ENCODE measurements at places on chromosomes 16 and 17. TPM values are rescaled to one million over a fixed set of nuclear protein-coding genes. Genes with fewer than 3 reads are reported as not detected.

Gene SGSM2
- 92.1 TPM for total RNA-seq

Gene NPIPB8
- not detected for total RNA-seq

Gene PRSS8
- total RNA-seq = not detected

Gene KIF19
- total RNA-seq = 0.63 TPM

- DNase-seq = peak; percentile 80
Measured at GRCh38 chr17:42798383-42799380, at the start of the genes CNTD1 and COA3. Gene CNTD1, plus strand, starts transcription at chr17:42798861. Its CDS starts 207 bp downstream, at chr17:42799068. Gene COA3, minus strand, starts transcription at chr17:42798704. Its CDS starts 23 bp downstream, at chr17:42798681.

DNA sequence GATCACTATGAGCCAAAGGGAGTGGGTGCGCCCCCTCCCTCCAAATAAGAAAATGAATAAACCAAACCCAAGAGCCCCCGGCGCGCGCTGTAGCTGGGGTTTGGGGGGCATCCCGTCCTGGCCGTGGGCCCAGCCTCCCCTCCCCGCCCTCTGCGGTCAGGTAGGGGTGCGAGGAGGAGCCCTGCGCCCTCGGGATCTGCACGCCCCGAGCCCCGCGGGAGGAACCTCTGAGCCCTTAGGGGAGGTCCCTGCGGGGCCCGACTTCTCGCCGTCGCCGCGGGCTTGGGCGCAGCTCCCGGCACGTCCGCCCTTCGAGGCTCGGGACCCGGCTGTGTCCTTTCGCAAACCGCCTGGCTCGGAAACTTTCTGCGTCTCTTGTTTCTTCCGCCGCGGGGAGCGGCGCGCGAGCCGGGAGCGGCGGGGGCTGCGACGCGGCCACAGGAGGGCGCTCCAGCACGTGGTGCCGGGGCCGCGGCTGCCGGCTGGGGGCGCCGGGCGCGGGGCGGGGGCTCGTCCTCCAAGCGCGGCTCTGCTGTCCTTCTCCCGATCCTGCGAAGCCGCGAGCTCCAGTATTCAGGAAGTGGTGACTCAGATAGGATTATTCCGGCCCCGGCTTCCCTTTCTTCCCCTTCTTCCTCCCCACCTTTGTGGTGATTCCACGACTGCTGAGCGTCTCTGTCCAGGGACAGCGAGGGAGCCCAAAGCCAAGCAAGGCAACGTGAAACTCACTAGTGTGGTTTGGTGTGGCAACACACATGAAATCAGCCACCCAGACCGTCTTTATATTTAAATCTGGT is 1.6 kb downstream of the PITPNC1 start:
- peak; percentile 82 for DNase-seq

DNA sequence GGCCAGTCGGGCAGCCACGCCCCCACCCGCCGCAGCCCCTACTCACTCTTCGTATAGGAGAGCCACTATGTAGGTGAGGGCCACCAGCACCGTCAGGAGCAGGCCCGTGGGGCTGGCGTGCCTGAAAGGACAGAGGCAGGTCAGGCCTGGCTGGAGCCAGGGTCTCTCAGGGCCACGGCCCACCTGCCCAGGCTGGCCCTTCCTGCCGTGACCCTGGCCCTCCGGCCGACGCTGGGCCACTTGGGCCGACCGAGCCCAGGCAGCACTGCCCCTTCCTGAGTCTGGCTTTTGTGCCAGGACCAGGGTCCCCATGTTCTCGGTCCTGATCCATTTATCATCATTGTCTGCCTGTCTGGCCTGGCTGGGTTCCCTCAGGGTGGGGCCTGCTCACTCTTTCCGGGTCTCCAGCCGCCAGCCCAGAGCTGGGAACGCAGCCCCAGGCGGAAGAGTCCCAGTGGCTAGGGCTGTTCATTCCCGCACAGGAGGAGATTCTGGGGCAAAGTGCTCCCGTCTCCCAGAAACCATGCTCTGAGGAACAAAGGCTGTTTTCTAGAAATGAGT is 10.1 kb upstream of the RASD1 start:
- DNase-seq = no peak

DNA sequence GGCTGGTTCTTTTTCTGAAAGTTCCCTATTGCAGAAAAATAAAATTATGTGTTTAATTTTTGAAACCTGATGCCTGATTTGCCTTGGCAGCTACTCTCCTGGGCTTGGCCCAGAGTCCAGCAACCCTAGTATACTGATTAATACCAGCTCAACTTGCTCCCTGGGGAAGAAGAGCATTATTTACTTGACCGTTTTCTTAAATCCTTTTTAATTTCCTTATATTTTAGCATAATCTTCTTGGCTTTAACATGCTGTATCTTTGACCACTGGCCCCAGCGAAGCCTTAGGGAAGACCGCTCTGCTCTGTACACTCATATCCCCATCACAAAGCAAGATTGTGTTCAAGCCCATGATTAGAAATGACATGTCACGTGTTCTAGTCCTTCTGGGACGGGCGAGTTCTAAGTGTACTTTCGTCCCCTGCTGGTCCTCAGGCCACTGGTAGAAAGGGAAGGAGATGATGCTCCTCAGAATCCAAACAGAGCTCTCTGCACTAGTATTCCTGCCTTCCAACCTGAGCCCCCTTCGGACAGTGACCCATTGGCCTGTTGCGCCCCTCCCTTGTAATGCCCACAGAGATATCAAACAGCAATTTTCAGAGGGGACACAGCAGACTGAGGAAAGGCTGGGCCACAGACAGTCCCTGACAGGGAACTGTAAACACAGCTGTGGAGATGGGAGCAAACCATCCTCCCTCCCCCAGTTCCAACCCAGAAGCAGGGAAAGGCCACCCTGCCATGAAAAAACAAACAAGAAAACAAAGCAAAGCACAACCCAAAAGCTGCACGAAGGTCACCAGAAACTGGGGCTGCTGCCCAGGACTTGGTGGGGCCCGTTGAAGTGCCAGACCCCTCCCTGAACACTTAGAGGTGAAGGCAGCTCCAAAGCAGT is 4.3 kb upstream of the EZH1 start:
- DNase-seq = no peak

GRCh38 chr16:7405166-7405565 is 72.5 kb downstream of the RBFOX1 start:
- DNase-seq = no peak

GRCh38 chr17:20159406-20160069 is 150.4 kb downstream of the SPECC1 start:
- no peak for DNase-seq

- DNase-seq = no peak
Measured at GRCh38 chr17:1251866-1252608, 18.2 kb upstream of the BHLHA9 start.
